ENCODE measurements at places on chromosomes 6 and 20. TPM values are rescaled to one million over a fixed set of nuclear protein-coding genes. Genes with fewer than 3 reads are reported as not detected.

The CST5 gene
- total RNA-seq, result not detected

The TAAR6 gene
- total RNA-seq, result not detected

- H3K36me3 ChIP-seq, result no peaks in the 10 kb centered on the region
- no peaks in the 10 kb centered on the region for H3K27me3 ChIP-seq
These were observed 110.0 kb upstream of the SYNDIG1 start for GRCh38 chr20:24359321-24360027.

GRCh38 chr6:160427312-160428068 lies 79.3 kb downstream of the SLC22A3 start:
- peaks cover 16% of the 10 kb centered on the region for H3K27me3 ChIP-seq
- no peaks in the 10 kb centered on the region for H3K36me3 ChIP-seq
- no peak overlapping the region for H3K4me3 ChIP-seq
- no peak overlapping the region for H3K27ac ChIP-seq

The NDUFAF4 gene
- 74.1 TPM for total RNA-seq

GRCh38 chr6:25301362-25301761 lies 22.2 kb downstream of the CARMIL1 start:
- H3K36me3 ChIP-seq, result no peaks in the 10 kb centered on the region
- no peak overlapping the region for H3K4me3 ChIP-seq
- H3K27me3 ChIP-seq, result peaks cover 3% of the 10 kb centered on the region
- no peaks in the 10 kb centered on the region for H3K4me1 ChIP-seq

The SMPDL3A gene
- total RNA-seq, result 0.47 TPM

- H3K36me3 ChIP-seq, result no peaks in the 10 kb centered on the region
- H3K27ac ChIP-seq, result no peak overlapping the region
- H3K4me1 ChIP-seq, result no peaks in the 10 kb centered on the region
- no peak for DNase-seq
These were observed 84.8 kb upstream of the PLEKHG1 start for GRCh38 chr6:150514806-150515380.

DNA sequence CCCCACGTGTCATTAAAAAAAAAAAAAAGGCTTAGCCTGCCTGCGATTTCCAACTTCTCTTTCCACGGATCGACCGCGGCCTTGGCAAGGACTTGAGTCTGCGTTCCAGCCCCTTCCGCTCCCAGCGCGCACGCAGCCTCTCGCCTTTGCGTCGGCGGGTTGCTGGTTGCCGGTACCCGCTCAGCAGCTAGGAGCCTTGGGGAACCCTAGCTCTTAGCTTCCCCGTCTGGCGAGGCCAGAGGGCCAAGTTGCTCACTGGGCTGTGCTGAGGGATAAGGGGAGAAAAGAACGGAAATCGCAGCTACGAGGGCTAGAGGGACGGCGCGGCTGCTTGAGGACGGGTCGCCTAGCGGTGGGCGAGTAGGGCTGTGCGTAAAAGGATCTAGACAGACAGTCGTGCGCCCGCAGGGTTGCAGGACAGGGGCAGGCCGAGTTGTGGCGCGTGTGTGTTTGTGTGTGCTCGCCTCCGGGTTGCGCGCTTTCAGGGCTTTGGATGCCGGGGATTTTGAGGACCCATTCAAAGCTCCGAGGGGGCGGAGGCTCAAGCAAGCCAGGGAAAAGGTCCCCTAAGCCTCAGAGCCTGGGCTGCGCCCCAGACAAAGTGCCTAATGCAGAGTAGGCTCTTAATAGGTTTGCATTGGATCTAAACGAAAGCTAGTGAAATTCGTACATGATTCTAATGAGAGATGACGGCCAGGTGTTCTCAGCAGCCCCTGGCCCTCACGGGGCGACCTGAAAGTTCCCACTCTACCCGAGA lies 40.5 kb upstream of the OSTM1 start:
- H3K27ac ChIP-seq, result peak overlapping the region; percentile 79
- peak overlapping the region; percentile 47 for H3K4me3 ChIP-seq
- H3K27me3 ChIP-seq, result peaks cover 80% of the 10 kb centered on the region

The SH3BGRL2 gene
- total RNA-seq, result 0.05 TPM

DNA sequence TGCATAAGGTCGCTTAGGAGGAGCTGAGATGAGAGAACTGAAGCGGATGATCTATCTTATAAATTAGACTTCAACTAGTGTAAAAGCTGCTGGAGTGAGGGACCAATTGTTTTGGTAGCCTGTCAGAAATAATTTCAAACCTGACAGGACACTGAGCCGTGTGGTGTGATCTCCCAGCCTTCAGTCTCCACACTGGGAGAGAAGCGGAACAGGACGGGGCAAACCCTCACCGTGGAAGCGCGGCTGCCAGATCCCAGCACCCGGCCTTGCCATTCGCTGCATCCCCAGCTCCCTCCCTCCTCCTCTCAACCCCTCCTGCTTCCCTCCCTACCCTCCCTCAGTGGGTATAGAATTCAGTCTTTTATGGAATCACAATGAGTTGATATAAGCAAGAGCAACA lies 900.1 kb upstream of the SLC35B3 start:
- H3K27me3 ChIP-seq, result no peaks in the 10 kb centered on the region
- H3K27ac ChIP-seq, result no peak overlapping the region
- H3K4me1 ChIP-seq, result no peaks in the 10 kb centered on the region
- H3K4me3 ChIP-seq, result no peak overlapping the region

DNA sequence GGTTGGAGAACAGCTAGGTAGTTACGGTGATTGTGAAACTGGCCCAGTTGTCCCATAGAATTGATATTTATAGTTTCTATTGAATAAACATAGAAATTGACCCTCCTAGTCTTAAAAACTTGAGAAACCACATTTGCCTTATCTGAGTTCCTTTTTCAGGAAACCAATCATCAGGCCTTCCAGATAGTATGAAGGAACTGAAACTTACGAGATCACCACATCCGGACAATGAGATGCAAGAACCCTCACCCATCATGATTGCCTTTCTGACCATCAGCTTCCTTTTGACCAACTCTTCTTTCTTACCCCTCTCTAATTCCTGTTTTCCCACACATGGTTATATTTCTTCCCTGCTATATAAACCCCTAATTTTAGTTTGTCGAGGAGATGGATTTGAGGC lies 21.8 kb downstream of the SLC35F1 start:
- H3K36me3 ChIP-seq, result no peaks in the 10 kb centered on the region
- H3K4me3 ChIP-seq, result no peak overlapping the region
- no peaks in the 10 kb centered on the region for H3K27me3 ChIP-seq
- H3K27ac ChIP-seq, result no peak overlapping the region

- peaks cover 39% of the 10 kb centered on the region for H3K36me3 ChIP-seq
- no peak overlapping the region for H3K4me3 ChIP-seq
- no peak for DNase-seq
- H3K27me3 ChIP-seq, result no peaks in the 10 kb centered on the region
- H3K27ac ChIP-seq, result peak overlapping the region; percentile 70
These were observed 17.1 kb upstream of the DHX35 start for GRCh38 chr20:38945012-38945411.

- peaks cover 10% of the 10 kb centered on the region for H3K4me1 ChIP-seq
- no peak for DNase-seq
- peaks cover 2% of the 10 kb centered on the region for H3K27me3 ChIP-seq
- H3K4me3 ChIP-seq, result no peak overlapping the region
These were observed 27.2 kb downstream of the DUSP22 start for GRCh38 chr6:319177-320131.

DNA sequence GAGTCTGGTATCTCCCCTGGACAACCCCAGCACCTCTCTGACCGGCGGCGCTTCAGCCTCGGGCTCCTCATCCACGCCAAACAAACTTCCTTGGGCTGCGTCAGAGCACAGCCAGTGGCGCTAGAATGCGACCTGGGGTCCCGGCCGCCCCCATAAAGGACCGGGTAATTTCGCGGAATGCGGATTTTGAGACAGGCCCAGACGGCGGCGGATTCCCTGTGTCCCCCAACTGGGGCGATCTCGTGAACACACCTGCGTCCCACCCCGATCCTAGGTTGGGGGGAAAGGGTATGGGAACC lies 1.6 kb downstream of the FOXP4 start:
- peaks cover 8% of the 10 kb centered on the region for H3K36me3 ChIP-seq
- H3K27ac ChIP-seq, result no peak overlapping the region
- H3K4me1 ChIP-seq, result peaks cover 41% of the 10 kb centered on the region
- peaks cover 36% of the 10 kb centered on the region for H3K27me3 ChIP-seq
- no peak for DNase-seq

The BPIFB4 gene
- not detected for total RNA-seq

GRCh38 chr20:6699921-6700562 lies 67.4 kb upstream of the BMP2 start:
- H3K27ac ChIP-seq, result no peak overlapping the region
- H3K4me3 ChIP-seq, result no peak overlapping the region
- no peaks in the 10 kb centered on the region for H3K27me3 ChIP-seq
- no peaks in the 10 kb centered on the region for H3K4me1 ChIP-seq
- DNase-seq, result no peak

The ZBTB46 gene
- 1.2 TPM for total RNA-seq

The TREM2 gene
- not detected for total RNA-seq

Data from activated T-helper 1 cell treated with anti-CD3 and anti-CD28 coated beads, Interleukin-12 subunit alpha, Interleukin-12 subunit beta, Interleukin-2, Interleukin-4 antibody, amounts not matched to agents 30 ng/mL and 10 ng/mL and 1 ng/mL, durations not matched to agents 14 hours and 24 hours and 36 hours (primary cell).